ENCODE measurements at places on chromosomes 16 and 17. TPM values are rescaled to one million over a fixed set of nuclear protein-coding genes. Genes with fewer than 3 reads are reported as not detected.

- no peak for DNase-seq
Measured at GRCh38 chr16:46889942-46890300, 5.8 kb downstream of the GPT2 start.

DNA sequence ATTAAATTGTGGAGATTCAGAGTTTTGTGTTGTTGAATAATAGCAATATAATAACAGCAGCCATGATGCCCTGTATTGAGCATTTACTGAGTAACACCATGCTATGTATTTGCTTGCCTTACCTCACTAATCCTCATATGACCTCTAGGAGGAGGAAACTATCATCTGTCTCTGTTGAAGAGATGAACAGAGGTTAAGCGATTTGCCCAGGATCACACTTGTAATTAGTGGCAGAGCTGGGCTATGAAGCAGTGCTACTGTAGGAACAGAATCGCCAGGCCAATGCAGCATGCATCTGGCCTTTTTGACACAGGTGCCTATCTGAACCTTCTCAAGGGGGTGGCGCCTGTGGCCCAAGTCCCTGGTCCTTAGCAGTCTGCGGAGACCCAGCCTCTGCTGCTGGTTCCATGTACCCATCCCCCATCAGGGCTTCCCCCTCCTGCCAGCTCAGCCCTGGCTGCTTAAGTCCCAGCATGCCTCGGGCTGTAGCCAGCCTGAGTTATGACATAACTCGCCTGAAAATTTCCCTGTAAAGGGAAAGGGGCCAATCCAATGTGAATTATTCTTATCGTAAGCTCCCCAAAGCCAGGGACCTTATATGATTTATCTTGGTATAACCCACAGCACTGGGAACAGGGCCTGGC, 50.4 kb upstream of the HS3ST2 start:
- no peak for DNase-seq

DNA sequence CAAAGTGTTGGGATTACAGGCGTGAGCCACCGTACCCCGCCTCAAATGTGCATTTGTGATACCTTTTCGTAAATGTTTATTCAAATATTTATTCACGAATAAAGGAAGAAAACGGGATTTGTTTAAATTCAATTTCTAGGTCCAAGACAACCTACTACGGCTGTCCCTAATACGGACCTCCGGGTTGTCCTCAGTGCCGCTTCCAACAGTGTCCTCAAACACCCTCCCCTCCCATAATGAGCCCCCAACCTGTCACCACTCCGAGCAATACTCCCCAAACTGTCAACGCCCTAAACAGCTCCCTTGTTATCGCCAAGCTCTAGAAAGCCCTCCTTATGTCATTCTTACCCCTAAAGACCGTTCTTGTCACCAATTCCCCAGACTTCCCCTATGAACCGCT, 539 bp upstream of the GABARAPL2 start:
- DNase-seq: no peak

- no peak for DNase-seq
Measured at GRCh38 chr16:62814891-62815290, 778.7 kb upstream of the CDH8 start.

GRCh38 chr16:53041320-53042051, 11.2 kb downstream of the CHD9NB start:
- DNase-seq: peak; percentile 16

DNA sequence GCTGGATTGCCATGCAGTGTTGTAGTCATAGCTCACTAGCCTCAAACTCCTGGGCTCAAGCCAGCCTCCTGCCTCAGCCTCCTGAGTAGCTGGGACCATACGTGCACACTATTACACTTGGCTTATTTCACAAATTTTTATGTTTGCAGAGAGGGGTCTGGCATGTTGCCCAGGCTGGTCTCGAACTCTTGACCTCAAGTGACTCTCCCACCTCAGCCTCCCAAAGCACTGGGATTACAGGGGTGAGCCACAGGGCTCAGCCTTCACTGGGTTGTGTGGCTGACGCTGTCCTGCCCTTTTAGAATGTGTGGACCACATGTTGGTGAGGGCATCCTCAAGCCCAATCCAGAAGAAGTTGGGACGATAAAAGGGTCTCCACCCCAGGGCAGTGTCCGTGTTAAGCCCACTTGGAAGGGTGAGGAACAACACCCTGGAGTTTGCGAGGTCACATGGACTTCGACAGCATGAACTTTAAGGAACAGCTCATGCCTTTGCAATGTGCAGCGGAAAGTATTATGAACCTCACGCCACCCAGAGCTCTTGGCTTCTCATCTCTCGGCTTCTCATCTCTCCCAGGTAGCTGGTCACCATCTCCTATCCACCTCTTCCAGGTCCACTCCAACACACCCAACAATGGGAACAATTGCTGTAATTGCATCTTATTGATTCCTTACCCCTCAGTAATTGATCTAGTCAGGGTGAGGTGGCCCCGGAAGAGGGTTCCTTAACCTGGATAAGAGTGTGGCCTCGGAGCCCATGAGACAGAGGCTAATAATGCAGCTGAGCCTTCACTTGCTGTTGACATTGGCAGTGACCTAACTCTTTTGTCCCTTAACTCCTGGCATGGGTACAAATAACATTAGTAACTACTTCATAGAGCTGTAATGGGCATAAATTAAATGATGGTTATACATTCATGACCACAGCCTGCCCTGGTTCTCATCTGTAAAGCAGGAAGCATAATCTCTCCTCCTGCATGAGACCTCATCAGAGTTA, 6.7 kb downstream of the FOXL1 start:
- peak; percentile 31 for DNase-seq

- DNase-seq: no peak
Measured at GRCh38 chr17:76871668-76872067, 3.5 kb downstream of the MGAT5B start.

DNA sequence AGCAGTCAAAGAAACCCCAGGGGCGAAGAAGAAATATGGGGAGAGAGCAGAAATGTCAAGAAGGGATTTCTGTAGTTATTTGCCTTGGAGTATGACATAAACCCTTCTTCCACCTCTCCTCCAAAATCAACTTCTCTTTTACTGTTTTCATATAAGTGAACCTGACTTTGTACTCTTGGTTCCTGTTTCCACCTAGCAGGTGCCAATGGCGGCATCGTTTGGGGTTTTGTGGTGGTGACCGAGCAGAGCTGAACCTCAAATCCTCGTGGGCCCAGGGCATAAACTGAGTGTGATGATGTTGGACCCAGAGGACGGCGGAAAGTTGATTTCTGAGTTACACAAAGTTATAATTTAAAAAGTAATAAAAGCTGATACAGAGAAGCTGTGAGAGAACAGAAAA, 39.6 kb upstream of the PSMD7 start:
- DNase-seq: no peak

DNA sequence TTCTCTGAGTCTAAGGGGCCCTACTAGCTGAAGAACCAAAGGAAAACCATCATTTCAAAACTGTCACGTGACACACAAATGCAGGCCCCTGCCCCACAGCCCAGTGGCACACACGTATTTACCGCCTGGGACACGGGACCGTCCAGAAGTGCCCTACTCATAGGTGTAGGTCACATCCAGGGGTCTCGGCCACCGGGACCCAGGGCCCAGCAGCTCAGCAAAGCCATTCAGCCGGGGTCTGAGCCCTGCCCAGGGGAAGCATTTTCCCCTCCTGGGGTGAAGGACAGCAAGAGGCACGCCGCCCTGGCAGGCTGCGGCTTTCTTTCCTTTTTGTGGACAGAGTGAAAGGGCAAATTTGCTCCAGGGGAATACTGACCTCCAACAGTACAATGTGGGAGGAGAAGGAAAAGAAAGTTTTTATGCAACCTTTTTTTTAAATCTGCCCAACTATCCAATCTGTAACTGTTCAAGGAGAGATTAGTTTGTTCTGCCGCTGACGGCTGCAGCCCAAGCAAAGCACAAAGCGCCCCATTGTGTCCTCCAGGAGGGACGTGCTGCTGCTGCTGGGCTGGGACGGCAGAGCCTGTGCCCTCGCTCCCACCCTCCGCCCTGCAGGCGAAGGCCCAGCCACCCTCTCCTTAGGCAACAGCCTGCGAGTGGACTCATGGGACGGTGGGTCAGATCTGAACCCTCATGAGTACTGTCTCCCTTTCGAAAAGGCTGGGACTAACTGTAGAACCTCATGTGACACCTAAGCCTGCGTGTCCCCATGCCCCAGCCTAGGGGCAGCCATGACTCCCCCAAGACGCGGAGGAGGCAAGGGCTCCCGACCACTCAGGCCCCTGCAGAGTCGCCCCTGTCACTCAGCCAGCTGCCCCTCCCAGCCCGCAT, 21.3 kb downstream of the SLC7A5 start:
- no peak for DNase-seq

The NOS2 gene
- 0.22 TPM for total RNA-seq

The ITGB4 gene
- total RNA-seq: 17.7 TPM

The UBB gene
- 2,180 TPM for total RNA-seq

The GFAP gene
- total RNA-seq: not detected

Measured in lung microvascular endothelial cell (primary cell).